ENCODE measurements at places on chromosomes 13 and 19. TPM values are rescaled to one million over a fixed set of nuclear protein-coding genes. Genes with fewer than 3 reads are reported as not detected.

The ZNF787 gene
- 37.5 TPM for total RNA-seq

The VSIG10L gene
- total RNA-seq = 1.4 TPM

The RFC3 gene
- 1.3 TPM for total RNA-seq

The SIX5 gene
- 10.1 TPM for total RNA-seq

The IL17D gene
- 0.43 TPM for total RNA-seq

The KLK8 gene
- total RNA-seq = not detected

The DOCK9 gene
- 15.1 TPM for total RNA-seq

The PEPD gene
- total RNA-seq = 41.4 TPM

The BRME1 gene
- total RNA-seq = 0.43 TPM

The CA11 gene
- total RNA-seq = not detected

The MAST1 gene
- total RNA-seq = not detected

The TTC9B gene
- total RNA-seq = not detected

The SYNE4 gene
- total RNA-seq = not detected

The ZNF229 gene
- 18.6 TPM for total RNA-seq

The PBX4 gene
- total RNA-seq = not detected

The SIGLEC12 gene
- total RNA-seq = not detected

The CYP2A7 gene
- total RNA-seq = not detected

The CYP2F1 gene
- total RNA-seq = not detected

The LILRA1 gene
- not detected for total RNA-seq

The GJB6 gene
- total RNA-seq = not detected

The FFAR3 gene
- not detected for total RNA-seq

The PCP2 gene
- total RNA-seq = not detected

The ZFR2 gene
- not detected for total RNA-seq

The ZNF737 gene
- total RNA-seq = 2.6 TPM

The GAPDHS gene
- total RNA-seq = not detected

The ZNF585A gene
- 9.7 TPM for total RNA-seq

The DACH1 gene
- total RNA-seq = 2.1 TPM

The SERTAD1 gene
- 17.3 TPM for total RNA-seq

The DAND5 gene
- total RNA-seq = not detected

The SPACA4 gene
- total RNA-seq = not detected

The SHISA2 gene
- 0.57 TPM for total RNA-seq

The AP1M2 gene
- total RNA-seq = 0.22 TPM

The TIMM13 gene
- total RNA-seq = 46.2 TPM

The RASGRP4 gene
- total RNA-seq = not detected

The RUBCNL gene
- total RNA-seq = 0.57 TPM

The NLRP5 gene
- not detected for total RNA-seq

The GIPR gene
- total RNA-seq = not detected

The MEDAG gene
- 34.4 TPM for total RNA-seq

The NUP58 gene
- total RNA-seq = 40.7 TPM

The SHD gene
- total RNA-seq = not detected

The ACP5 gene
- total RNA-seq = 10.3 TPM

The EXOC3L2 gene
- total RNA-seq = under 0.01 TPM

The NLRP12 gene
- total RNA-seq = not detected

The WDR87 gene
- total RNA-seq = not detected

The FLT3LG gene
- total RNA-seq = 4.8 TPM
